ENCODE measurements at places on chromosomes 13 and 19. TPM values are rescaled to one million over a fixed set of nuclear protein-coding genes. Genes with fewer than 3 reads are reported as not detected.

- no peak for DNase-seq
These were observed 39.4 kb downstream of the VAV1 start for GRCh38 chr19:6811906-6812305.

GRCh38 chr19:34381399-34382251, 16.6 kb downstream of the GPI start:
- DNase-seq: no peak

GRCh38 chr13:81184556-81185265, 843.8 kb upstream of the SPRY2 start:
- DNase-seq: no peak

- no peak for DNase-seq
These were observed 491.2 kb downstream of the COG6 start for GRCh38 chr13:40146611-40147117.

- no peak for DNase-seq
These were observed 577.1 kb upstream of the PRR20A start for GRCh38 chr13:56563663-56564062.

- no peak for DNase-seq
These were observed 373 bp downstream of the TNFAIP8L1 start for GRCh38 chr19:4639531-4640246.

DNA sequence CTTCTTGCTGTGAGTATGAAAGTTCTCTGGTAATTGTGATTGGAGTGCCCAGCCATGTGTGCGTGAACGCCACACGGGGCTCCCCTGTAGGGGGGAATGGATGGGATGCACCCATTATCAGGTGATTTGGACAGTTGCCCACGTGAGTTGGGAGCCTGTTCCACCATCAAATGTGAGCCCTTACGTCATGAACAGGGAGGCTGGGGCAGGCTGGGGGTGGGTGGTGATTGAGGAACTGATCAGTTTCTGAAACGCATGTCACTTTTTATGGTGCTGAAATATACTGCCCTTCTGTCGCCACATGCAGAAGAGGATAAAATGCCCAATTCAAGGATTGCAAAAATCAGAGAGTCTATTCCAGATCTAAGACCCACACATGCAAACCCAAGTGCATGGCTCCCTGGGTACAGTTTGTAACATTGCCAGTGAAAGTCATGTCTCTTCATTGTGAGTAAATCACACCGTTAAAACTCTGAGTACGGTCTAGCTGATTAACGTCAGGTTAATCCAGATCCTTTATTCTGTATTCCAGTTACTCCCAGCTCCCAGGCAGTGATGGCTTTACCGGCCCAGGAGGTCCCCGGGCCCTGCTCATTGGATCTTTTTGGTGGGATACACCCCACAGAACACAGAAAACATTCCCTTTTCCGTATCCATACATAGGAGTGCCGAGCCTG, 90.2 kb downstream of the RAB20 start:
- DNase-seq: no peak

DNA sequence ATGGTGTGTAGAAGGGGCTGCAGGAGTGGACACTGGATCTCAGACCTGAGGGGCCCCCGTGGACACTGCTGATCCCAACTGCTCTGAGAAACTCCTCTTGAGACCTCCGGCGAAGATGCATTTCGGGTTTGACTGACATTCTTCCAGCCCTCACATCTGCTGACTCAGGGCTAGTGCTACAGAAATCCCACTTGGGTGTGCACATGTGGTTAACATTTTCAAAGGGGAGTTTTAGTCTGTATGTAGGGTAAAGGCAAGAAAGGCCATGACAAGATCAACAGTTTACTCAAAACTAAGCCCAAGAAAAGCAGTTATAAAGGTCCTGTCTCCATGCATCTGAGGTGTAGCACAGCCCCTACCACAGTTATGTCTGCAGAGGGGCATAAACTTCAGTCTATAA, 31.2 kb downstream of the DLEU7 start:
- no peak for DNase-seq

CEACAM4 gene
- total RNA-seq: not detected

PRR20A gene
- total RNA-seq: not detected

KLHL1 gene
- not detected for total RNA-seq

CNFN gene
- not detected for total RNA-seq

SHD gene
- not detected for total RNA-seq

TEX29 gene
- not detected for total RNA-seq

PRKCG gene
- not detected for total RNA-seq

CLIP3 gene
- total RNA-seq: 43.2 TPM

Data from ascending aorta (tissue), 2 donors.